COR-L47 (cell line): ENCODE measurements at places on chromosomes 3 and 15.

- DNase-seq = no peak
These were observed 115.7 kb upstream of the P2RY1 start for GRCh38 chr3:152719264-152719663.

GRCh38 chr3:124960105-124960504 lies 25.6 kb upstream of the MUC13 start:
- no peak for DNase-seq

DNA sequence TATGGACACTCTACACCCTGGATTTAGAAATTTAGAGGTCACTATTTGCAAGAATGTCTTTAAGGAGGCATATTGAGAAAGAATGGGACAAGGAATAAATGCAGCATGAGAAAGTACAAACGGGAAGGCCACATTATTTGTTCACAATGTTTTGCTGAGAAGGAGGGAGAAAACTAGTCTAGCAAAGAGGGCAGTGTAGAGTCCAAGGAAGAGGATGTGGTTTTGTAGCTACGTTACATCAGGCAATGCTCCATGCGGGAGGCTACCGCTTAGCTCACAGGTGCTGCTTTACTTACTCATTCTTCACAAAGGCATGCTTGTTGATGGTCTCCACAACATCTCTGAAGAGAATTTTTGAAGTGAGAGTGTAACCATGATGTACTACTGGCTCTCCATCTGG lies 191.1 kb downstream of the PLCH1 start:
- DNase-seq = no peak

- DNase-seq = no peak
These were observed 48.7 kb downstream of the EFCAB12 start for GRCh38 chr3:129379582-129380358.

- no peak for DNase-seq
These were observed 47.0 kb upstream of the LRRFIP2 start for GRCh38 chr3:37221407-37221806.

GRCh38 chr3:61719278-61719977 lies 158.1 kb downstream of the PTPRG start:
- DNase-seq = no peak

GRCh38 chr3:167851171-167851570 lies 115.7 kb downstream of the SERPINI1 start:
- DNase-seq = no peak

DNA sequence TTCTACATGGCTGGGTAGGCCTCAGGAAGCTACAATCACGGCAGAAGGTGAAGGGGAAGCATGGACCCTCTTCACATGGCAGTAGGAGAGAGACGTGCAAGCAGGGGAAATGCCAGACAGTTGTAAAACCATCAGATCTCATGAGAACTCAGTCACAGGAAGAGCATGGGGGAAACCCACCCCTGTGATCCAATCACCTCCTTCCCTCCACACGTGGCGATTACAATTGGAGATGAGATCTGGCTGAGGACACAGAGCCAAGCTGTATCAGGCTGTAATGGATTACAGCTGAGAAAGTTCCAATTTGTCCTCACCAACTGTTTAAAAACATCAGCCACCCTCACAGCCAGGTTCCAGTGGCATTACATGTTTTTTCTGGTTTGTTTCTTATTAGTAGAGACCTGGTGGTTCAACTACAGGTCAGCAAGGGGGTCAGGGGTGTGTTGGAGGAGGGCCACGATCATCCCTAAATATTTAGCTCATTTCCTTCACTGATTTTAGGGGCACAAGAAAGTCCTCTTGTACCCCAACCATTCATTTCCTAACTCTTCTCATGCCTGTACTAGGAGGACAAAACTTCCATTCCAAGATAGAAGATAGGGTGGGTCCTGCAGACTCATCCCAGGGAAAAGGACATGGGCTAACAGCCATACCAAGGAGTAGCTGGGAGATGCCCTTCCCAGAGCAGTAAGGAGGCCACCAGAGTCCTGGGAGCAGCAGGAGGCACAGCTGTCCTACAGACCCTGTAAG lies 54.4 kb downstream of the ANXA2 start:
- DNase-seq = no peak

DNA sequence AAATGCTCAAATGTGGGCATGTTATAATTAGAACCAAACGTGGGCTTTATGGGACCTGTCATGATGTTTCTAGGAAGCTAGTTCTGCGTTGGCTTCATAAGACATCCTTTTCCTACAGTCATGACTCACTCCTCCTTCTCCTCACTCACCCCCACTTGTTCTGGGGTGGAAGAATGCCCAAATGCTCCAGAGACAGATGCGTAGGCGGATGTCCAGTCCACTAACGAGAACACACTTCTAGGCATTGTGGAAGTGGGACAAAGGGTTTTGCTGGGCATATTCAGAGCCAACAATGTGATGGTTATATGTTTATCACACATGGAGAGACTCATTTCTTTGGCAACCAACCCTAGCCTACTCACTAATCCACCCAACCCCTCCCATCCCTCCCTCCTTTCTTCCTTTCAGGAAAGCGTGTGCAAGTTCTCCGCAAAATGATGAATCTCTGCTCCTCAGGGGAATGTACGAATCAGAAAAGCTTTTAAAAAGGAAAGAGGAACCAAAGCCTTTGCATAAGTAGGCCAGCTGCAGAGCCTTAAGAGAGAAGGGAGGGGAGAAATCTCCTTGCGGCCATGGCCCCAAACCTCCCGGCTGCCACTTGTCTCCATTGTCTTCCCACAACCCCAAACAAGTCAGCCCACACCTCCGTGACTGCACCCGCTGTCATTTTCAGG lies 123.0 kb upstream of the SPRED1 start:
- DNase-seq = no peak

- DNase-seq = no peak
These were observed 123.1 kb downstream of the TPRA1 start for GRCh38 chr3:127467391-127467790.

GRCh38 chr15:45429941-45430792 lies 51.8 kb upstream of the GATM start:
- DNase-seq = no peak

DNA sequence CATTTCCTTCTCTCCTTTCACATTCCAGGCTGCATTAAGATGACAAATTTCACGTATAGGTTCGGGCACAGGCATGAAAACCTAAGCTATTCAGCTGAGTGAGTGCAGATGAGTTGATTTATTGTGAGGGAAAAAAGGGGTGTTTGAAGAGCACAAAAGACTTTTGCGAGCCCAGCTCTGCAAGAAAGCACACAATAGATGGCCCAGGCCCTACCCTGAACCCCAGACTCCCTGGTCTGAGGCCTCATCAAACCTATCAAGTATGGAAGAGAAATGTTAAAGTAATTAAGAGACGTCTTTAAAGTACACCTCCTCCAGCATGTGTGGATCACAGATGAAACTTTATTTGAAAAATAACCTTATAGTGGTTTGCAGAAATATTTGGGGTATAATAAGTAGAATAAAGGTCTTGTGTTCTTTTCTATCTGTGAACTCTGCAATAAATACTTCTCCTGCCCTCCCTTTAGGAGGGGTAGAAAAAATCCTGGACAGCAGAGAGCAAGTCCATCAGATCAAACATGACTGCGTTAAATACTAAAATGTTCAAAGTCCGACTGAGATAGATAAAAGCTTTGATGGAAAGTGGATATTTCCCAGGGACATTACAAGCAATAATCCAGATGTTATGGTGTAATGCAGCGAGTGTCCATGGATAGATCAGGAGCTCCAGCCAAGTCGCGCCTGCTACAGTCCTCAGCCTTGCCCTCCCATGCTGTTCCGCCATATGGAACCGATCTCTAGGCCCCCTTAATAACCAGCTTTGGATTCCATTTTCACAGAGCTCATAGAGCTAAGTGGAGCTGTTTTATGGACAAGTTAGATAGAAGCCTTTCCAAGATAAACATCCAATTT lies 121.5 kb downstream of the MCTP2 start:
- DNase-seq = no peak

- DNase-seq = peak; percentile 28
These were observed 32.0 kb upstream of the COPB2 start for GRCh38 chr3:139421460-139421859.

GRCh38 chr3:17795711-17796110 lies 53.3 kb upstream of the TBC1D5 start:
- DNase-seq = no peak

DNA sequence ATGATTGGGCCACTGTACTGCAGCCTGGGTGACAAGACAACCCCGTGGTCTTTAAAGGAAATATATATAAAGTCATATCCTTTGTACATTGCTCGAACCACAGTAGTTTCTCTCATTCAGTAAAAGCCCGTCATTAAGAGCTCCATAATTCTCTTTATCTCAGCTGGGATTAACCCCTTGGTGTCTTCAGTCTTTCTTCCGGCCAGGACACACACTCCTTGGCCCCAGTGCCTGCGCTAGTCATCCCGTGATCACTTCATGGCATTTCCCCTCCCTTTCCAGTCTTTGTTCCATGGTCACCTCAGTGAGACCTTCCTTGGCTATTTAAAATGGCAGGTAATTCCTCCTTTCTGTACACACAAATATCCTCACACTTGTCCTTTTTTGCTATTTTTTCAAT lies 3.3 kb downstream of the RPL35A start:
- no peak for DNase-seq

GRCh38 chr15:69288011-69288410 lies 10.7 kb upstream of the PAQR5 start:
- DNase-seq = no peak

GRCh38 chr3:52385157-52385556 lies 59.7 kb downstream of the SEMA3G start:
- peak; percentile 11 for DNase-seq

DNA sequence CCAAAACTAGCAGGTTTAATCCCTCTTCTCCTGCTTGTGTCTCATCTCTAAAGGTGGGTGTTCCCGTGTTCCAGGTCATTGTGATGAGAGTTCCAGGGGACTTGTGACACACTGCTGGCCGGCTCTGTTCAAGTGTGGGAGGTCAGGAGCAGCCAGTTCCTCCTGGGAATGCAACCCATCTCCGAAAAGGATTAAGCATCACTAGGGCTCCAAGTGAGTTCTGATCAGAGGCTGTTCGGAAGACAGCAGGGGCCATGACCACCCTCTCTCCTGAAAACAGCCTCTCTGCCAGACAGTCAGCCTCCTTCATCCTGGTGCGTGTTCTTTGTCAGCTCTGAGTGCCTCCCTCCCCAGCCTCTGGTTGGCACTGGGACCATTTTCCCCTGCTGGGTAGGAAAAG lies at the start of gene TBC1D21:
Gene TBC1D21 (plus strand): TSS at position 109 of the 400 bp plus-strand sequence. CDS start 146 bp downstream, at position 255.
- DNase-seq = no peak

- DNase-seq = no peak
These were observed at the start of gene CRYGS for GRCh38 chr3:186544281-186544680. Gene CRYGS (minus strand): TSS chr3:186544380. CDS start chr3:186544326, 54 bp downstream.

GRCh38 chr3:52202384-52203077 lies 4.6 kb downstream of the ALAS1 start:
- no peak for DNase-seq

GRCh38 chr3:138389841-138390581 lies 41.6 kb downstream of the MRAS start:
- DNase-seq = no peak

GRCh38 chr3:181488536-181488935 lies 223.2 kb upstream of the SOX2 start:
- DNase-seq = no peak
